ENCODE measurements at places on chromosomes 1 and 21. TPM values are rescaled to one million over a fixed set of nuclear protein-coding genes. Genes with fewer than 3 reads are reported as not detected.

DIRAS3 gene
- total RNA-seq = 4.4 TPM

GRCh38 chr1:194710671-194711070, 1524.3 kb upstream of the B3GALT2 start:
- H3K27ac ChIP-seq = no peak overlapping the region
- no peaks in the 10 kb centered on the region for H3K36me3 ChIP-seq
- H3K27me3 ChIP-seq = no peaks in the 10 kb centered on the region
- DNase-seq = no peak
- H3K4me1 ChIP-seq = no peaks in the 10 kb centered on the region

LMX1A gene
- 13.5 TPM for total RNA-seq

TRIM45 gene
- 23.3 TPM for total RNA-seq

GRCh38 chr1:248756636-248757035, 1.1 kb upstream of the LYPD8 start:
- H3K27ac ChIP-seq = no peak overlapping the region
- H3K4me3 ChIP-seq = no peak overlapping the region
- DNase-seq = no peak
- no peaks in the 10 kb centered on the region for H3K4me1 ChIP-seq

PRKAA2 gene
- 6.4 TPM for total RNA-seq

GRCh38 chr1:32702599-32703478, at the start of gene SYNC:
Gene SYNC, minus strand, starts transcription at chr1:32702770. Its CDS starts 110 bp downstream, at chr1:32702660.
- peaks cover 19% of the 10 kb centered on the region for H3K4me1 ChIP-seq
- no peak for DNase-seq
- H3K27ac ChIP-seq = peak within 1 kb of the TSS; percentile 90
- H3K36me3 ChIP-seq = no peaks in the 10 kb centered on the region

- no peak overlapping the region for H3K27ac ChIP-seq
- H3K36me3 ChIP-seq = peaks cover 13% of the 10 kb centered on the region
- DNase-seq = no peak
Observed at GRCh38 chr1:229336345-229336744, 6.5 kb downstream of the CCSAP start.

DNA sequence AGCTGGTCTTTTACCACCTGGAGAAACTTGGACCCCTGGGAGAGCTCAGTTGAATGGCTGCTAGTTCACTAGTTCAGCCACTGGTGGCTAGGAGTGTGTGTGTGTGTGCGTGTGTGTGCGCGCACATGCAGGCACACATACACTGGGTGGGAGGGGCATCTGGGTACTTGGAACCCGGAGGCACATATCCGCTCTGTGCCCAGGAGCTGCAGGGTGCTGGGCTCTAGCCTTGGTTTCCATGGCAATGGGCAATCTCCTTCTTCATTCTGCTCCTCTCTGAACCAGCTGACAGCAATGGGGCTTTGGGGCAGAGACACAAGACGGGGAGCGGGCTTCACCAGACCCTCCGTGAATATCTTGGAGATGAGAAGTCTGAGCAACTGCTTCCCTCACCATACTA, 87.1 kb upstream of the DISP3 start:
- H3K27ac ChIP-seq = no peak overlapping the region
- no peak for DNase-seq
- no peaks in the 10 kb centered on the region for H3K36me3 ChIP-seq
- no peak overlapping the region for H3K4me3 ChIP-seq
- H3K27me3 ChIP-seq = peaks cover 55% of the 10 kb centered on the region
- H3K4me1 ChIP-seq = peaks cover 5% of the 10 kb centered on the region

KIF26B gene
- 6.1 TPM for total RNA-seq

SAMSN1 gene
- total RNA-seq = 6.0 TPM

DNA sequence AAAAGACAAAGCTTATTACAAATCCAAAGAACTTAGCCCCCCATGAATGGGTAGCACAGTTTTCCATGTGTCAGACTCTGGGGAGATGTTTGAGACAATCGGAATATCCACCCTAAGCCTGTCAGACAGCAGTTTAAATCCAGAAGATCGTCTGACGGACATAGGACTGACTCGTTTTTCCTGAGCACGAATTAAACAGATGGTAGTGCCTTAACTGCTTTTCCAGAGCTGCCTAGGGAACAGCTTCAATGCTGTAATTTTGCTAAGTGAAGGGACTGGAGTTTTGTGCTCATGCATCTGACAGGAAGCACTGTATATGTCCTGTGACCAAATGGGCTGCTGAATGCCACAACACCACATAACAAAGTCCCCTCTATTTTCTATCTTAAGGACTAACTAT, 48.6 kb downstream of the PCNX2 start:
- DNase-seq = no peak
- peaks cover 17% of the 10 kb centered on the region for H3K4me1 ChIP-seq

- H3K27ac ChIP-seq = no peak overlapping the region
- H3K36me3 ChIP-seq = no peaks in the 10 kb centered on the region
- H3K4me1 ChIP-seq = no peaks in the 10 kb centered on the region
- no peaks in the 10 kb centered on the region for H3K27me3 ChIP-seq
- no peak overlapping the region for H3K4me3 ChIP-seq
Observed at GRCh38 chr1:66380452-66381212, 153.3 kb upstream of the SGIP1 start.

DNA sequence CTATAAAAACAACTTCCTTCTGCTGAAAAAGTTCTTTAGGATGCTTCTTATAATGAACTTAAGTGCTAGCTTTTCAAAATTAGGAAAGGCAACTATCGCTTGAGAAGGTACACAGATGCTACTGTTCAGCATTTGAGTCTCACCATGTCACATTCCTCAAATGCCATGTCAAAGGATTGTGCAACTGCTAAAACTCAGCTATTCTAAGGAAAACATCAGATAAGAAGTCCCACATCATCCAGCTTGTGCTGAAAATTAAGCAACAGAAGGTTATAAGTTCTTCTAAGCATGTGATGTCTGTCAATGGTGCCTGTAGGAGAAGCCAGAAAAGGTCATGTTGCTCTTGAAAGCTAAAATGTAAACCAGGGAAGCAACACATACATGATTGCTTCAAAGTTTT, 36.5 kb downstream of the MCOLN2 start:
- no peaks in the 10 kb centered on the region for H3K27me3 ChIP-seq
- H3K27ac ChIP-seq = no peak overlapping the region
- no peak overlapping the region for H3K4me3 ChIP-seq
- H3K36me3 ChIP-seq = no peaks in the 10 kb centered on the region

PEAR1 gene
- 11.7 TPM for total RNA-seq

RBM11 gene
- total RNA-seq = 2.1 TPM

GRCh38 chr1:108141621-108142020, 58.5 kb downstream of the SLC25A24 start:
- H3K4me1 ChIP-seq = no peaks in the 10 kb centered on the region
- H3K27me3 ChIP-seq = no peaks in the 10 kb centered on the region
- H3K4me3 ChIP-seq = no peak overlapping the region
- no peak overlapping the region for H3K27ac ChIP-seq

GRCh38 chr1:224727351-224728289, 111.5 kb downstream of the CNIH3 start:
- no peaks in the 10 kb centered on the region for H3K27me3 ChIP-seq
- no peak for DNase-seq

DNA sequence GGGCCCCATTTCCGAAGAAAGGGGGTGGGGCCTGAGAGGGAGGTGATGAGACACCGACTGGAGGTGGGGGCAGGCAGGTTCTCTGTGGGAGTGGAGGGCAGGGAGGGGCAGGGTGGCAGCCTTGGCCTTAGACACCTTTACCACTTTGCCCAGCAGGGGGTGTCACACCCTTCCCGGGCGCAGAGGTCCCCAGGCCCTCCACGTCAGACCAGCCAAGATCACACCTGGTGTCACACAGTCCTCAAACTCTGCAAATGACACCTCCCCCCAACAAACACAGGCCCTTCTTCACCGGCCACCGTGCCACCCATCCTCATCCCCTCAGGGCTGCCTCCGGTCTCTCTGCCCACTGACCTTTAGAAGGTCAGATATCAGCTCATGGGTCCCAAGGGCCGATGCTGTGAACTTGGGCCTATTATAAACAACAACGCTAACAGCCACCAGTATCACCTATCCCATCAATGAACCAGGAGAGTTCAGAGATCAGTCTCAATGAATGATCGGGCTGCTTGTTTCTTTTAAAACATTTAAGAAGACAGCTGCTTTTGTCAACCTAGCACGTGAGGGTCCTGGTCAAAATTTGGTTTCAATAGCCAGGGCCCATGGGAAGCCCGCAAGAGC, 103.9 kb downstream of the CASZ1 start:
- H3K4me3 ChIP-seq = peak overlapping the region; percentile 90
- H3K27ac ChIP-seq = peak overlapping the region; percentile 84
- no peak for DNase-seq
- H3K4me1 ChIP-seq = peaks cover 22% of the 10 kb centered on the region

ZFYVE9 gene
- 30.6 TPM for total RNA-seq

S100A1 gene
- not detected for total RNA-seq

DNA sequence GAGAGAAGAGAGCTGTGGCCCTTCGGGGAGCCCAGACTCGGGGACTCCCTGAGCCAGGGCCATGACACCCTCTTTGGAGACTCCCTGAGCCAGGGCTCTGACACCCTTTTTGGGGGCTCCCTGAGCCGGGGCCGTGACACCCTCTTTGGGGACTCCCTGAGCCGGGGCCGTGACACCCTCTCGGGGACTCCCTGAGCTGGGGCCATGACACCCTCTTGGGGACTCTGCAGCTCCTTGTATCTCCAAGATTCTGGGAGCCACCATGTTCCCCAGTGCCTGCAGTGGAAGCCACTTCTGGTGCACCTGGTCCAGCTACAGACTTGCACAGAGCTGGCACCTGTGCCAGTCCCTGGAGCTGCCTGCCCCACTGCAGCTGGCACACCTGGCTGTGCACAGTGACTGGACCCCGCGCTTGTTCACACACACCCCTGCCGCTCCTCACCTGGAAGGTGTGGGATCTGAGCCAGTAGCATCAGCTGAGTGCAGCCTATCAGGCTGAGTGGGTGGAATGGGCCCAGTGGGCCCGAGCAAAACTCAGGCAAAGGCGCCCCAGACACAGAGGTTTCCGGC, 3.8 kb upstream of the SSU72 start:
- peaks cover 5% of the 10 kb centered on the region for H3K4me1 ChIP-seq
- H3K4me3 ChIP-seq = no peak overlapping the region
- H3K36me3 ChIP-seq = no peaks in the 10 kb centered on the region
- no peak for DNase-seq
- H3K27me3 ChIP-seq = peaks cover 38% of the 10 kb centered on the region

DNA sequence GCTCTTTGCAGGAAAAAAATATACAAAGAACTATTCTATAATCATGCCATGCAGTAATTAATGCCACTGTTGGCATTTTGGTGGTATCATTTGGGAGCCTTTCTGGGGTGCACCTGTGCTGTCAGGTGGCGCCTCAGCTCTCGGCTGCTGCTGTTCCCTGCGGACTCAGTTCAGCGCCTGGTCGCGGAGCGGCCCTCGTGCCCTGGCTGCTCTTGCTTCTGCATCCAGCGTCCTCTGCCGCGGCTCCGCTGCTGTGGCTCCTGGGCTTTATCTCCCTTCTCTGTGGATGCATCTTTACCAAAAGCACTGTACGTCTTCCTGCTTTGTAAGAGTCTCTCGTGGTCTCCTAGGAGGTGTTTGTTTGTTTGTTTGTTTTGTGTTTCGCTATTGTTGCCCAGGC, 35.1 kb upstream of the PWP2 start:
- H3K27me3 ChIP-seq = no peaks in the 10 kb centered on the region
- no peak overlapping the region for H3K27ac ChIP-seq
- no peak for DNase-seq
- peaks cover 16% of the 10 kb centered on the region for H3K36me3 ChIP-seq
- H3K4me3 ChIP-seq = no peak overlapping the region

DNA sequence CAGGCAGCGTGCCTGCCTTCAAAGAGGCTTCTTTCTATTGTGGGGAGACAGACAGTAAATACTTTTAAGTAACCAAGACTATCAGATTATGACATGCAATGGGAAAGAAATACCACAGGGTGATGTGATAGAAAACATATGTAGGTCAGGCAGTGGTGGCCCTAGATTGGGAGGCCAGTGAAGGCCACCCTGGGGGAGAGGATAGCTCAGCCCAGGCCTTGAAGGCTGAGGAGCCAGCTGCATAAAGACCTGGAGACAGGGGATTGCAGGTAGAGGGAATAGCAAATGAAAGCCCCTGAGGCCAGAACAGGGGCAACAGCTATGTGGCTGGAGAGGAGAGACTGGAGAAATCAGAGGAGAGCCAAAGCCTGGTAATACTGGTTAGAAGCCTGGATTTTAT, 4.0 kb downstream of the SOX13 start:
- H3K4me1 ChIP-seq = peaks cover 50% of the 10 kb centered on the region
- peak overlapping the region; percentile 98 for H3K4me3 ChIP-seq
- no peaks in the 10 kb centered on the region for H3K36me3 ChIP-seq
- peak overlapping the region; percentile 40 for H3K27ac ChIP-seq
- no peaks in the 10 kb centered on the region for H3K27me3 ChIP-seq

GRCh38 chr1:27577504-27578188, 26.3 kb downstream of the AHDC1 start:
- H3K4me1 ChIP-seq = peaks cover 47% of the 10 kb centered on the region
- H3K27me3 ChIP-seq = no peaks in the 10 kb centered on the region
- no peak overlapping the region for H3K4me3 ChIP-seq

- peak; percentile 65 for DNase-seq
- peaks cover 5% of the 10 kb centered on the region for H3K27me3 ChIP-seq
- no peaks in the 10 kb centered on the region for H3K36me3 ChIP-seq
- peaks cover 16% of the 10 kb centered on the region for H3K4me1 ChIP-seq
Observed at GRCh38 chr1:53638360-53639035, 100.5 kb downstream of the GLIS1 start.

METTL13 gene
- total RNA-seq = 32.9 TPM

GRCh38 chr1:207648334-207649209, 3.6 kb downstream of the CR1L start:
- H3K27me3 ChIP-seq = peaks cover 10% of the 10 kb centered on the region
- no peaks in the 10 kb centered on the region for H3K36me3 ChIP-seq

SEC16B gene
- total RNA-seq = 0.69 TPM

DNA sequence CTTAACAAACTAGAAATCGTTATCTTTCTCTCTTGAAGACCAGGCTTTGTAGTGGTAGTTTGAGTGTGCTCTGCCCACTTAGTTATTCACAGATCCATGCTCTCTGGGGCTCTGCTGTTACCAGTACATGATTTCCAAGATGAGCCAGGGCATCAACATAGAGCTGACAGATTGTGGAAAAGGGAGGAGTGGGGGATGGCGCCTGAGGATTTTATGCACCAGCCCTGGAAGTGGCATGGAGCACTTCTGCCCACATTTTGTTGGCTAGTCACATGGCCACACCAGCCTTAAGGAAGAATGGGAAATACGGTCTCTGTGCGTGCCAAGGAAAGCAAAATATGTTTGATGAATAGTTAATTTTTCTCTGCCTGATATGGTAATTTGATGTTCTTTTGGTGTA, 18.2 kb downstream of the TSNAX start:
- DNase-seq = no peak
- H3K27ac ChIP-seq = no peak overlapping the region
- H3K4me3 ChIP-seq = no peak overlapping the region
- peaks cover 9% of the 10 kb centered on the region for H3K4me1 ChIP-seq
- no peaks in the 10 kb centered on the region for H3K27me3 ChIP-seq
- H3K36me3 ChIP-seq = peaks cover 27% of the 10 kb centered on the region

KCNJ15 gene
- total RNA-seq = 4.9 TPM

GRCh38 chr1:218878369-218878768, 295.3 kb upstream of the LYPLAL1 start:
- H3K36me3 ChIP-seq = no peaks in the 10 kb centered on the region
- H3K4me3 ChIP-seq = no peak overlapping the region
- peaks cover 14% of the 10 kb centered on the region for H3K4me1 ChIP-seq
- DNase-seq = no peak

All from type B pancreatic cell (in vitro differentiated cells).